ENCODE measurements at places on chromosomes 6 and 20.

- no peak for DNase-seq
These were observed 22.2 kb upstream of the ATXN1 start for GRCh38 chr6:16783509-16783908.

DNA sequence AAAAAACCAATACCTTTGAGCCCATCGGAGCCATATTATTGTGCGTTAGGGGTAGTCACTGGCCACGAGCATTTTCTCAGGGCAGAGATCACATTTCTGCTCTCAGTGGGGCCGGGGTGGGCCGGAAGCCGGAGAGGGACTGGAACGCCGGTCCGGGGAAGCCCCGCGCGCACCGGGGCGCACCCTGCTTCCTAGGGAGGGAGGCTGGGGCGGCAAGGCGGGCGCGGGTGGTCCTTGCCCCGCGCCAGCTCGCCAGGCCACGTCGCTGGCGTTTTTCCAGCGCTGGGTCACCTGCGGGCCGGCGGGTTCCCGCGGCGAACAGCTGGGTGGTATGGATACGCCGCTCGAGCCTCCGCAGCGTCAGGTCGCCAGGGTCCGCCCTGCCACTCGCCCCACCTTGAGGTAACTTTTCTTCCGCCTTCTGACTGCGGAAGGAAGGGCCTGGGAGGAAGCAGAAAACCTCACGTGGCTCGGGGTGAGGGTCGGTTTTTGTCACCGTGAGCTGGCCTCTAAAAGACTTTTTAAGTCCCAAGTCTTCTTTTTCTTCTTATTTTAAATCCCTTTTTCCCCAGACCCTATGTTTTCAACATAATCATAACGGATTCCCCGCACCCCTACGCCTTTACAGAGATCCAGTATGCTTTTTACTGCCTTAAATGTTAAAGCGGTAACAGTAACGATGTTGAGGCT lies 2.7 kb upstream of the EEF1A1 start:
- DNase-seq = peak; percentile 81

- no peak for DNase-seq
These were observed 720.7 kb upstream of the ADGRB3 start for GRCh38 chr6:67914419-67914818.

DNA sequence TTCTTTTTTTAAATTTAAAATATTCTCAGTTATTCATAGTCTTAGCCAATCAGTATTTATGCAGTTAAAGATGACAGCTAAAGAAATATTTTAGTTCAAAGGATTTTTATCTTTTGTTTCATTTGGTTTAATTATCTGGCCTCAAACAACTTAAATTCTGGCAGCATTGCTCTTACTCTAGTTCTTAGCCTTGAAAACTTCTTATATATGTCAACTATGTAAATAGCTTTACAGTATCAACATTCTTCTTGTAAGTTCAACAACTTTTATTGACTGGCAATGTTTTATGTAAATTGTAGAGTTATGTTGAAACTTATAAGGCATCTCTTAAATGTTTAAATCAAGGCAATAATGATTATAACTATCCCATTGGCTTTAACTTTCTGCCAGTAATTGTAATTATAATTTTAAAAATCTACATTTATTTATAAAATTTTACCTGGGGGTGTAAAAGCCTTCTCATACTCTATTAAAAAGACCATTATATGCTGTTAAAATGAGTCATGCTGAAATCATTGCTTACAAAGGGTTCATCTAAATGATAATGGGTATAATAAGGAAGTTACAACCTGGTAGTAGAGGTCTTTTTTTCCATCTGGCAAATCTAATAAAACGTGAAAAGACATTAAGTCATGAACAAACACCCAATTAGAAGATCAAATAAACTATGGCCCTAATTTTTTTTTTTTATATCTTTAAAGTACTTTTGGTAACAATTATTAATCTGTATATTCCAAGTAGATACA lies 45.8 kb upstream of the FAM184A start:
- DNase-seq = no peak

- no peak for DNase-seq
These were observed 7.5 kb upstream of the LINC00237 start for GRCh38 chr20:21113697-21114096.

DNA sequence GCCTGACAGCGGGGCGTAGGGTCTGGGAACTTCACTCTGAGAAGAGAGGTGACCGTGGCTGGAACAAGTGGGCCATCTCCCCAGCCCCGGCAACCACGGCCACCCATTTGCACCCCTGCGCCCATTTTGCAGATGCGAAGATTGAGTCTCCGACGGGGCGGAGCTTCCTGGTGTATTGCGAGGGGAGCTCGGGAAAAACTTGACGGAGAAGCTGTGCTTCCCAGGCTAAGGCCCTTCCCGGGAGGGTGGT lies 653 bp downstream of the ZNF335 start:
- no peak for DNase-seq

DNA sequence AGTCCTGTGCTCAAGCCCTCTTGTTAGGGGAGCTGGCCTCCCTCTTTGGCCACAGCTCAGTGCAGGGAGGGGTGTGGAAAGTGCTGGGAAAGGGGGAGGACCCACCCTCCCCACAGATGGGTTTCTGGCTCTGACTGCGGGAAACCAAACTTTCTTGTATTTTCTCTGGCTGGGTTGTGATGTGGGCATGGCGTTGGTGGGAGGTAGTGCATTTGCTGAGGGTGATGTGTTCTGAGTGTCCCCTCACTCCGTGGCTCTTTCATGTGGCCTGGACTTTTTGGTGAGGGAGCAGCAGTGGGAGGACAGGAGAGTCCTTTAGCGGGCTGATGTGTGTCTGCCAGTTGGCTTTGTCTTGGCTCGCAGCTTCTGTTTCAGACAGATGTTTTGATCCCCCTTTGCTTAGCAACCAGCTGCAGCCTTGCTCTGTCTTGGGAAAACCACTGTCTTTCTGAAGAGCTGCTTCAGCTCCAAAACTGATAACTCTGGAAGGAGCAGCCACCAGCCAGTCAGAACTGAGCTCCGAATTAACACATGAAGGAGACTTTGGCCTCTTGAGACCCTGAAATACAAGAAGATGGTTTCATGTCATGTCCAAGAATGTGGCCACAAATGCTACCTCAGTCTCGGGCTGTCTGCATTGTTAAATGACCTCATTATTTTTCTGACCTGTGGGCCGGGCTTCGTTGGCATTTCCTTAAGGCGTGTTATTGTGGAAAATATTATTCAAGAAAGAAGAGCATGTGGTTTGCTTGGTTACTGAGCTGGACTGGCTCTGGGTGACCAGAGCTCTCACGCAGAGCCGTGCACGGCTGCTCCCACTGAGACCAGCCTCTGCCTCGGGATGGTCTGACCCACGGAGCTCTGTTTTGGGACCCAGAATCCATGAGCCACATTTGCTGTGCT lies 21.5 kb downstream of the SYNJ2 start:
- peak; percentile 51 for DNase-seq

- DNase-seq = no peak
These were observed 36.9 kb downstream of the STK38 start for GRCh38 chr6:36510365-36510764.

DNA sequence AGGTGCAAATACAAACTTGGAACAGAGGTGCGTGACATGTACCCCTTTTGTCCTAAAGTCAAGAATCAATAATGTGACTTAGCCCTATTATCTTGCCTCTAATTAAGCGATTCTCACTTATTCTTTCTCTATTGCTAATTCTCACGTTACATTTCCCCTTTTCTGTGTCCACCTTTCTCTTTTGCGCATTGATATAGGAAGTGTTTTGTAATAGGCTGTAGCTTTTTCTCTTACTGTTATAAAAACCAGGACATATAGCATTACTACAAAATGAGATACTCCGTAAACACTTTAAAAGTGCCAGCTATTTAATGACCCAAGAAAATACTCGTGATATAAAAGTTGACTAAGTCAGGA lies 669 bp upstream of the TMEM30A start:
- no peak for DNase-seq

DNA sequence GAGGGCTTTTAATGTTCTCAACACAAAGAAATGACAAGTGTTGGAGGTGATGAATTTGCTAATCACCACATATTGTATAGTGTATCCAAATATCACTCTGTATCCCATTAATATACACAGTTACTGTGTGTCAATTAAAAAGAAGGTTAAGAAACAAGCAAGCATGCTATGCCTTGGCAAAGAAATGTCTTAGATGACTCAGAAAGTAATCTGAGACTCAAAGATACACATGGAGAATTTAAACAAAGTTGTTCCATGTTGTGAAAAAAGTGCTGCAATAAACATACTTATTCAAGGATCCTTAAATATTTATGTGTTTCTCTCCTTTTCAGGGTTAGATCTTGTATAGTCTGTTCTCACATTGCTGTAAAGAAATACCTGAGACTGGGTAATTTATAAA lies 300.9 kb downstream of the DHX35 start:
- DNase-seq = no peak

DNA sequence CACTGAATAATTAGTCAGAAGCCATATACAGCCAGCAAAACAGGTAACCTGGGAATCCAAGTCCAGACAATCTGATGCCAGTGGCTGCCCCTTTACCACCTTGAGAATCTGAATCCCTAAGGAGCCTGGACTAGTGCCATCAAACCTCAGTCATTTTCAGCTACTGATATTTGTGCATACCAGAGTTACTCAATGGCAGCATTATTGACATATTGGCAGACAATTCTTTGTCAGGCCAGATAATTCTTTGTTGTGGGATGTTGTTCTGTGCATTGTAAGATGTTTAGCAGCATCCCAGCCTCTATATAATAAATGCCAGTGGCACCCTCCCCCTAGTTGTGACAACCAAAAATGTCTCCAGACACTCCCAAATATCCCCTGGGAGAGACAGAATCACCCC lies 3.2 kb upstream of the EIF2S2 start:
- no peak for DNase-seq

DNA sequence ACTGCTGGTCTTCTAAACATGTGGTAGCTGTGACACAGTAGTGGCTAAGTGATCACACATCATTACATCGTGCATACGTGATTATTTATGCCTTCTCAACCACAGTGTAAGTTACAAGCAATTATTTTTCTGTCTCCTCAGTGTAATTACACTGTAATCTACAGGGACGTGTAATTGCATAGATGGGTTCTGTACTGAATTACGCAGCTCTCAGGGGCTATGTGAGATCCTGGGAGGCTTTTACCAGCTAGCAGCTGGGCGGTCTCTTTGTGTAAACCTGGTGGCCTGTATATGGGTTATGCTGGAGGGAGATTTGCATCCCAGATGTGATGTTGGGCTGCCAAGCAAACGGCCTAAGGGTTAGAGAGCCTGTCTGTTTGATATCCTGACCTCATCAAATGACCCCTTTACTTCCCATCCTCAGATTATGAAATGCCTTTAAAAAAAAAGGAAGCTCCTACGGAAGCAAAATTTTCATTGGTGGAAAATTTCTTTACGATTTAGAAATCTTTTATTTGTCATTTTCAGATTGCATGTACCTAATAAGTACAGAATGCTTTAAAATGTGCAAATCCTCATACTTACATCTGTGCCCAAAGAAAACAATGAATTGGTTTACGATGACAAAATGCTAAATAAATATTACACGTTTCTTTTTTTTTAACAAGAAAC lies 402.8 kb upstream of the JAG1 start:
- no peak for DNase-seq

DNA sequence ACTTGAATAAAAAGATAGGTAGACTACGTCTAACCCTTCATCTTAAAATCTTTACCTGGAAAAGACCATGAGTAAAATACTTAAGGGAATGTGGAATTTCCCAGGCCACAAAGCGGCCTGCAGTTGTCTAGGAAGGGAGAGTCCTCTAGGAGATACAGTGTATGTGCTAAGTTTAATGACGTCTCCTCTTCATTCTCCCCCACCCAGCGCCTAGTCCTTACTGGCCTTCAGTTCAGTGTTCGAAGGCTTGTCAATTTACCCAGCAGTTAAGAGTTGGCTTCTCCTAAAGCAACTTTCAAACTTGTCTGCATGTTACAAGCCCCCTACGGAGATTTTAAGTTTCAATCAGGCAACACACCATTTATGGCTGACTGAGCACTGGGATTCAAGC lies 35.2 kb downstream of the HFE start:
- no peak for DNase-seq

GRCh38 chr6:15595461-15596173 lies 67.2 kb downstream of the DTNBP1 start:
- DNase-seq = no peak

- peak; percentile 35 for DNase-seq
These were observed 155.7 kb upstream of the PRSS16 start for GRCh38 chr6:27091661-27092315.

DNA sequence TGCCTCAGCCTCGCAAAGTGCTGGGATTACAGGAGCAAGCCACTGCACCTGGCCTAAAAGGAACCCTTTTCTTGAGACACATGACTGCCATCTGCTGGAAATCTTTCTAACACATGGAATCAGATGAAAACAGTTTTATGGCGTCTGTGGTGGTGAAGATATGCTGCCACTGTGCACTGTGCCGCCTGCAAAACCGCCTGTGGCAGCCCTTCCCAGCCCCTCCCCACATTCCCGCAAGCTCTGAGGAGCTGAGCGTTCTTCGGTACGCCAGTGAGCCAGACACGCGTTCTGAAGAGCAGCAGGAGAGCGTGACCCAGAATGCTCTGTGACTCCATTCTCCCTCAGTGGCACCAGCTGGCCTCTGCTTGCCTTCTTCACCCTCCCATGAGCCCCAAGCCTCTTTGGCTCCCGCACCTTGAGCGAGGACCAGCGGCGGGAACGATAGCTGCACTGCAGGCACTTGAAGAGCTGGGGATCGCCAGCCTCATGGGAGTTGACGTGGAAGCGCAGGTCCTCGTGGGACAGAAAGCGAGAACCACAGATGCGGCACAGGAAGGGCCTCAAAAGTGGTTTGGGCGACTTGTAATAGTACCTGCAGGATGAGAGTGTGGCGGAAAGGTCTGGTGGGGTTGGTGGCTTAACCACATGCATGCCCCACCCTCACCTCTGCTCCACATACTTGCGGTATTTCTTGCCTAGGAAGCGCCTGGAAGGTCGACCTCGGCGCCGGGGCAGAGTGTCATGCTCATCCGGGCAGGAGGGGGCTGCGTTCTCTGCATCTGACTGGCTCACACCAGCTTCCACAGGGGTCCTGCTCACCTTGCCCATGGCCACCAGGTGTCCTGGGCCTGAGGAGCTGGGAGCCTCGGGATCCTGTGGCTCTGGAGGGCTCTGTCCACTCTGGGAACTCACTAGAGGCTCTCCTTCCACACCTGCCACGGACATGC lies 8.7 kb downstream of the ZNF335 start:
- no peak for DNase-seq

GRCh38 chr6:168124921-168125320 lies 45.9 kb upstream of the FRMD1 start:
- no peak for DNase-seq

- no peak for DNase-seq
These were observed 261.4 kb upstream of the PRDM1 start for GRCh38 chr6:105824732-105825131.

DNA sequence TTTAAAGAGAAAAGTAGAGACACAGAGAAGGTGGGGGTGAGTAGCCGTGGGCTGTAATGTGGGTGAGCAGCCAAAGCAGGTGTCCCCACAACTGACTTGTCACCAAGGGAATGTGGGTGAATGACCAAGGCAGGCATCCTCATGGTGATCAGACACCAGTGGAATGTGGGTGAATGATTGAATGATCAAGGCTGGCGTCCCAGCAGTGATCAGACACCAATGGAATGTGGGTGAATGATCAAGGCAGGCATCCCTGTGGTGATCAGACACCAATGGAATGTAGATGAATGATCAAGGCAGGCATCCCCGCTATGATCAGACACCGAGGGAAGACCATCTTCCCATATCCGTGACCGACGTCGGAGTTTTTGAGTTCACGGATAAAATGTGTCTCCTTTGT lies 49.8 kb upstream of the OR14J1 start:
- no peak for DNase-seq

- DNase-seq = no peak
These were observed 59.7 kb downstream of the BANF2 start for GRCh38 chr20:17759449-17759848.
